NCI-H774 (cell line): ENCODE measurements at places on chromosomes 5 and 9.

DNA sequence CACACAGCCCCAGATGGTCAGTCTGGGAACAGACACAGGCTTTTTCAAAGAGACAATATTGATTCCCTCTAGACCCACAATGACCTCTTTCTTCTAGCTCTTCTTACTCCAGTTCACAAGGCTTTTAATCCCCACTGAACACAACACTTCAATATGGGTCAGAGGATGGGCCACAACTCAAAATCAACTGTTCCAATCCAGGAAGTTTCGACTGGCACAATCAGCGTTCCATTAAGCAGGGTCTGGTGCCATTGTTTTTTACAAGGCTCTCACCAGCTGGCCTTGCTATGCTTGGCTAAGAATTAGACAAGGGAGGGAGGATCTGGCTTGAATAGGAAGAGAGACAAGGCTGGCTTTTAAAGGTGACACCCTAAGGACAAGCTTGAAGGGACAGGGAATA lies 199.4 kb upstream of the SLC24A2 start:
- DNase-seq = no peak

GRCh38 chr5:1948663-1949191 lies 66.0 kb upstream of the IRX4 start:
- no peak for DNase-seq

- DNase-seq = no peak
Measured at GRCh38 chr9:97072285-97072776, 33.4 kb upstream of the CTSV start.

- DNase-seq = no peak
Measured at GRCh38 chr5:150588596-150588890, 51.9 kb upstream of the SYNPO start.

DNA sequence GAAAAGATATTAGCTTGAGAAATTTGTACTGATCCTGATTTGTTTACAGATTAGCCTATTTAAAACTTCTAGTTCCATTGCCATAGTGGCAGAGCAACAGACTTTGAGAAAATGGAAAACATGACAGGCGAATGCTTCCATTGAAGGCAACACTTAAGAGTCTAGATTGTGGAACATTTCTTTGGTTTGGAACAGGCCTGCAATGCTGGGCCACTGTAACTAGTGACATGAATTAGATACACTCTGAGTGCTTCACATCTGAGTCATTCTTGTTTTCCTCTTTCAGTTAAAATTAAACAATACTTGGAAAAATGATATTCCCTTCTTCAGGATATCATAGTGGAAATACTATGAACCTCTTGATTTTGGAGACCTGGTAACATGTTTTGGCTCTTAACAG lies 453.6 kb upstream of the TUSC1 start:
- no peak for DNase-seq

DNA sequence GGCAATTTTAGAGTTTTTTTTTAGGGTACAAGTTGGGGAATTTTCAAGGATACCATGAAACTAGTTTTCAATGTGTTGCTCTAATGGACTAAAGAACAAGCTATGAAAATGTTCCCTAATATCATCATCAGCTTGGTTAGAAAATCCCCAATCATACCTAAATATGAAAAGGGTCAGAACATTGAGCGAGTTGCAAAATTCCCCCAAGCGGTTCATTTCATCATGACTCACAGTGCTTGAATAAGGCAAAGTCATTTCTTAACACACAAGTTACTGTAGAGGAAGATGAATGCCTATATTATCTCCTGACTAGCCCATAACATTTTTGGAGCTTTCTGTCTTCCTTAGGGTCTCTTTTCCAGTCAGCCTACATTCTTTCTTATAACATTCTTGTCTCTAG lies 62.7 kb downstream of the ST8SIA4 start:
- no peak for DNase-seq

GRCh38 chr9:88991066-88992034 lies at the start of gene S1PR3:
Gene S1PR3, plus strand, starts transcription at chr9:88991468. Its CDS starts 9,733 bp downstream, at chr9:89001201.
- no peak for DNase-seq

GRCh38 chr9:2109069-2109650 lies 94.0 kb downstream of the SMARCA2 start:
- no peak for DNase-seq

- no peak for DNase-seq
Measured at GRCh38 chr5:133531178-133531577, 81.2 kb downstream of the FSTL4 start.

DNA sequence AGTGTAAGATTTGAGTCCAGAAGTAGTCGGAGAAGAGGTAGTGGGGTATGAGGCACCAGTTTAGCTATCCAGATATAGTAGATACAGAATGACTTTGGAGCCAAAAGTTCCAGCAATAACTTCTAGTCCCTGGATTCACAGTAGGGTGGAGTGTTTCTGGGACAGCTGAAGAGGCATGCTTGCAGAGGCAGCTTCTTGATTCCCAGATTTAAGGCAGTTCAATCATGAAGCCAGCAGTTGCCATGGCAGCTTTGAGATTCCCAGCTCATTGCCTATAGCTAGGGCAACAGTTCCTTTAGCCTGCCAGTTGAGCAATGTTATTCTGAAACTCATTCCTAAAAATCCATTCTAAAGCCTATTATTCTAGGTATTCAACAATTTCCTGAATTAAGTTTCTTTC lies 79.2 kb downstream of the LIX1 start:
- no peak for DNase-seq

- DNase-seq = no peak
Measured at GRCh38 chr5:151067632-151068432, 13.0 kb downstream of the TNIP1 start.

- no peak for DNase-seq
Measured at GRCh38 chr9:76894198-76894597, 11.7 kb downstream of the PRUNE2 start.

DNA sequence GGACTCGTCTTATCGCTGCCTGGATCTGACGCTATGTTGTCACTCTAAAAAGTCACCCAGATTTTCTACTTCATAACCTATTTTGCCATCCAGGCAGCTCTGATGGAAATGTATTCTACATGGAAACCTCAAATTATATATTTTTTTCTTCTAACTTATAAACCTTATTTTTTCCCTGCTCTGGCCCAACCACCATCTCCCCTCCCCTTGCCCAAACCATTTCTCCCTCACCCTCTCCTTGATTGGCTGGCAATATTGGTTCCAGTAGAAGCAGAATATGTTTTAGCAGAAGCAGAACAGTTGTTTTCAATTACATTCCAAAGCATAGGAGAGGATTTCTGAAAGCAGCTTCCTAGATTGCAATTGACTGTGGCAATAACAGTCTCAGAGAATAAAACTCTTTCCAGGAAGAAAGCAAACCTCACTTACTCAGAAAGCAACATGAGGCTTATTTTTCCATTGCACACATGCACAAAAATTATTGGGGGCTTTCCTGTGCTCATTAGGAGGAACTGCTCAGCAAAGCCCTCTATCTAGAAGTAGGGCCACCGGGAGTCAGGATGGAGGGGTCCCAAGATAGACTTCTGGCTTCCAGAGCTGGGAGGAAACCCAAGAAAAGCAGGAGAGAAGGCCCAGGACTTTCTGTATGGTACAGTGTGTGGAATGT lies 191.8 kb downstream of the ESM1 start:
- DNase-seq = no peak

- no peak for DNase-seq
Measured at GRCh38 chr9:90251316-90251715, 391.3 kb downstream of the DIRAS2 start.

DNA sequence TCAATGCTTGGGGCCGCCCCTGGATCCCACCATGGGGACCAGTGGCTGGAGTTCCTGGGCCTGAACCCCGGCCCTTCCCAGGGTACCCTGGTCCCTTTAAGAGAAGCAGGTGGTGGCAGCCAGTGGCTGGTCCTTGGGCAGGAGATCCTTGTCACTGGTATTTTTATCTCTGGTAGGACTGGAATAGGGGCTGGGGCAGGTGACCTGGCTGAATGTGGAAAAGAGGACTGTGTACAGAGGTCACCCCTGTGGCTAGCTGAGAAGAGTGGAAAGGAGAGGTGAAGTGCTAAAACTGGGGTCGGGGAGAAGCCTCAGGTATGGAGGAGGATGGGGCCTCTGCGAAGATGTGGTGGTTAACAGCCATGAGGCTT lies 7.0 kb downstream of the CRAT start:
- DNase-seq = no peak

DNA sequence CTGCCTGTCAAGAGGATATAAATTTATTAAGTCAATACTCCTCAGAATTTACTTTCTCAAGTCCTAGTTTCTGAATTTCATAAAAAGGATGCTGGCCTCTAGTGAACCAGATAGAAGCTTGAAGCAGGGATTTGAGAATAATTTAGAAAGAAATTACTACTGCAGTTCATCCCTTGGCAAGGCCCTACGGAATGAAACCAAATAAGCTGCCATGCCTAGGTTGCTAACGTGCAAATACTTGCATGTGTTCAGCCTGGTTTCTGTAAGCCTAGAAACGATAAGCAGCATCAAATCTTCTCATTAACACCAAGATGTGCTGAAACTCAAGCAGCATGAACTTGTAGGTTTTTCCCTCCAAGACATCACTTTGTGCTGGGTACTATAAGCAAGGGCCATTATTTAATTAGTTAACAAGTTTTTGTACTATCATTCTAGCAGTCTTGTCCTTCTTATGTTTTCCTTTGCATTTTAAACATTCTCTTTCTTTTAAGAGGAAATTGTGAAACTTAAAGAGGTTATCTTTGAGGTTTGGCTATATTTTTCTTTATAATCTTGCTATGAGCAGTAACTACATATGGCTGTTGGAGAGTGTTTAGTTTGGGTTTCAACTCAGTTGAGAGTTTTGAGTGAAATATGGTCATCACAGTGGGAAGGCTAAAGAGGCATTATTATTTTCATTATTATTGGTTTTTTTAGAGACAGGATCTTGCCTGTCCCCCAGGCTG lies 71.8 kb downstream of the ADAMTSL1 start:
- DNase-seq = no peak

GRCh38 chr5:93461756-93462155 lies 119.3 kb downstream of the NR2F1-AS1 start:
- DNase-seq = no peak

DNA sequence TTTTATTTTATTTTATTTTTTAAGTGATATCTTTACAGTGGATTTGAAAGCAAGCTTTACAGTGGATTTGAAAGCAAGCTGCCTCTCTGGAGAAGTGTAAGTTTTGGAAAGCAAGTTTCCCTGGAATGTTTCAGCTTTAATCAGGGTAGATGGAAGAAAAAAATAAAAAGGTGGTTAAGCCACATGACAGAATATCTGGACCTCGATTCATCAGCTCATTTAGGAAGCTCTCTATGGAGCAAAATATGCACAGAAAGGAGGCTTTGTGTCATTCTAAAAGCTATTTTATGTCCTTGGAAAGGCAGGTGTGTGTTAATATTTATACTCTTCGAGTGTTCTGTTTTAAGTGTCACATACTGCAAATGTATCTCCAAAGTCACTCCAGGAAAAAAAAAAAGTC lies 409.2 kb upstream of the KLF4 start:
- DNase-seq = no peak

DNA sequence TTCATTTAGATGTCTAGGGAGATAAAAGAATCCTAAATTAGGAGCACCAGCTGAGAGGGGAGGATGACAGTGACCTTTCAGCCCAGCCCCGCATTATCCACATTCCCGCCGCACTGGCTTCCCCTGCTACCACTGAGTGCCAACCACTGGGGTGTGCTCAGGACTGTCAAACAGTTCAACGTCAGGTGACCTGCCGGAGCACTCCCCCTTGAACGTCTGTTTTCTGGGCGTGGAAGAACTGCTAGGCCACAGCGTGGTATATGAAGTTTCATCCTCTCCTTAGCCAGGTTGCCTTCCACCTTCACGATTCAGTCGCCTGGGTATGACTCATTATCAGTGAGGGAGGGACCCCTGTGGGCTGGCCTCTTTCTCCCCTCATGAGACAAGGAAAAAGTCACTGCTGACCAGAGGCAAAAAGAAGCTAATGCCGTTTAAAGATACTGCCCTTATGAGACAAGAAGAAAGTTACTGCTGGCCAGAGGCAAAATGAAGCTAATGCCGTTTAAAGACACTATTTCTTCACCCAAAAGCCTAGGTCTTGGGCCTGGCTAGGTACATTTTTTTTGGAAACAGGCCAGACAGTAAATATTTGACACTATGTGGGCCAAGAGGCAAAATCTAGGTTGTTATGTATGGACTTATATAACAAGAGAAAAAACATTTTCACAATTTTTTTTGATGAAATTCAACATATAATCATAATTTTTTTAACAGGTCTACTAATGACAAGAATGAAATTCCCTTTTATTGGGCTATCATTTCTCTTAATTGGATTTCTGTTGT lies 4.6 kb downstream of the NMRK1 start:
- DNase-seq = no peak

DNA sequence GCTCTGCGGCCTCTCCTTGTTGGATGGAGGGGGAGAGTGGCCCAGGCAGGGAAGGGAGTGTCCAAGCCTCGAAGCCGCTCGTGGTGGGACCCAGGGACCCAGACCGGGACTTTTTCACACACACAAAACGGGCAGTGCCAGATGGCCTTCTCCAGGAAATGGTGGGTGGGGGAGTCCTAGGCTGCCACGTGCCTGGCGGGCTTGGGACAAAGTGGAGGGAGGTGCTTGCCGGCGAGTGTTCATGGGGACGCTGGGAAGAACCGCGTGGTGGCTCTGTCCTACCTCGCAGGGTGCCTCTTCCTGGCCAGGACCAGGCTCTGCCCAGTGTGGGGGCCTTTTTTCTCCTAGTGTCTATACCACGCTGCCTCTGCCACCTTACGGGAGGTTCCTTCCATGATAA lies 155.0 kb upstream of the COL5A1 start:
- DNase-seq = no peak

GRCh38 chr5:157994906-157995519 lies 136.1 kb upstream of the CLINT1 start:
- peak; percentile 52 for DNase-seq

DNA sequence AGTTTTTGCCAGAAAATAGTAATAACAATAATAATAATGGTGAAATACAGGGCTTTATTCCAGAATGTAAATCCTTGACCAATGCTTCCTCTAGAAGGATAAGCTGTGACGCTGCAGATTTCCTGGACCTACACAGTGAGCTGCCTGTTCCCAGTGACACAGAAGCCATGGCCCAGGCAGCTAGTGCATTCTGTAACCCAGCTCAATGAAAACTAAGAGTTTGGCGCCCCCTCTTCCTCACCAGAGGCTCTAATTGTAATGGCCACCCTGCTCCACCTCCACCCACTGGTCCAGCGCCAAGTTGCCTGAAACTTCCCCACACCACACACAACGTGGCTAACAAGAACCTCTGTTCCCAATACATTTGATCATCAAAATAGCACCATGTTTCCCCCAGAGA lies 248.1 kb downstream of the CETN3 start:
- no peak for DNase-seq

- DNase-seq = no peak
Measured at GRCh38 chr5:96634881-96635280, 27.3 kb upstream of the CAST start.
